Globus pallidus (tissue), 1 donor: ENCODE measurements at places on chromosomes 13 and 19.

DNA sequence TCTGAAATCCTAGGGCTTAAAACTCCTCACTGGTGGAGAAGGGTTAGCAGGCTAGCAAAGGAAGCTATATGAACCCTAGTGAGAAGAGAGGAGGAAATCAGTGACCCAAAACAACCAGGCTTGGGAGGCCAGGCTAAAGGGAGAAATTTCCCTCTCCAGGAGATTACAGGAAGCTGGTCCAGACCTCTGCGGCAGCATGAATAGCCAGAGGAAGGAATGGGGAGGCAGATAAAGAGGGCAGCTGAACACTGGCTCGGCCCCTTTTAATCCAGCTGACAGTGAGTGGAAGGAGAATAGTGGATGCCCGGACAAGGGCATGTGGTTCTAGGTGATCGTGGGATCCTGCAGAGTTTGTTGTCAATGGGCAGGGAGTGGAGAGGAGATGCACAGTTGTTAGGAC, 130.6 kb downstream of the COG6 start:
- no peak for DNase-seq

DNA sequence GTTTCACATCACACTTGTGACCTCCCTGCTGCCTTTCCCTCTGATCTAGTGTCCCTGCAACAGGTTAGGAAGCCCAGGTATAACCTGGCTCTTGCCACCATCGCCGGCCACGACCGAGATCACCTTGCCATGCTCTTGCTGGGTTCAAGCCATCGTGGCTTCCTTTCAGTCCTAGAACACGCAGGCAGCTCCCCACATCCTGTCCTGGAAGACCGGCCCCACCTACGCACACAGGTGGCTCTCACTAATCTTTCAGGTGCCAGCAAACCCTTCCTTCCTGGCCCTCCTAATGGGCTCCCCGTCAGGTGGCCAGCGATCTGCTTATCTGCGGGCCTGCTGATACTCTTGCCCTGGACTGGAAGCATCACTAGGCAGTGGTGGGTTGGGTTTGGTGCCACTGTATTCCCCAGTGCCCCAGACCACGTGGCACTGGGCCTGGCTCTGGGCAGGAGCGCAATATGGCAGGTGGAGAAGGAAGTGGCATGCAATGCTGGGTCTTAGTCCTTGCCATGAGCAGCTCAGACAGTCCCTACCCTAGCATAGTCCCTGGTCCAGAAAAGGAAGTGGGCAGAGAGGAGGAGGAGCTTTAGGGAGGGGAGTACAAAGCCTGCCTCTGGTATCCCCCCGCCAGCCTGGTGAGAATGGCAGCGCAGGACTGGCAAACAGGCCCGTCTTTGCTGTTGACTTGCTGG, 11.8 kb downstream of the PPP1R37 start:
- DNase-seq: no peak

DNA sequence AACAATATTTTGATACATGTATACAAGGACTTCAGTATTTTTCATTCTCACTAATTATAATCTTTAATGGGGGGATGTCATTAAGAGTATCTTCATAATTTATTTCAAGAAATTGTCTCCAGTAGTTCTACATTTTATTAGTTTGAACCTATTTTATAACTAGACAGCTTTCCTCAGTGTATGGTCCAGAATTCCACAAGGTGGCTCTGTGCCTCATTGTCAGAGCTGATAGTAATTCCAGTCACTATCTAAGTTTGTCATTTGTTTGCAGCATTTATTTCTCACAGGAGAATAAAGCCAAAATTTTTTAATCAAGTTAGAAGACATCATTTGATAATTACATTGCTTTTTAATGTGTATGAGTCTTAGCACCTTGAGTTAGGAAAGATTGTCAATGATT, 1633.0 kb upstream of the PCDH20 start:
- DNase-seq: no peak

GRCh38 chr19:30421571-30421970, 49.4 kb downstream of the ZNF536 start:
- DNase-seq: no peak

DNA sequence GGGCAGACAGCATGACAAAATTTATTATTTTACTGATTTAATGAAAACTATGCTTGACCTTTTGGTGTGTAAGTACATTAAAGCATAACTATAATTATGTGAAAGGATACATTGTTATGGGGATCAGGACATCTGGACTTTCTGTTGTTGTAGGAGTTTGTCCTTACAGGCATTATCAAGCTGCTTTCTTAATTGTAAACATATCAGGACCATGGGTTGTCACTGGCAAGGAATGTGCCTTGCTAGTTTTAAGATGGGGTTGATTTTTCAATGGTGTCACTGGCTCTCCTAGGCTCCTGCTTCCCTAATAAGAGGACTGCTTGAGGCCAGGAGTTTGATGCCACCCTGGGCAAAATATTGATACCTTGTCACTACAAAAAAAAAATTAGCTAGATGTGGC, 32.6 kb downstream of the KBTBD6 start:
- no peak for DNase-seq

- no peak for DNase-seq
These were observed 91.4 kb downstream of the IRS2 start for GRCh38 chr13:109694972-109695371.

DNA sequence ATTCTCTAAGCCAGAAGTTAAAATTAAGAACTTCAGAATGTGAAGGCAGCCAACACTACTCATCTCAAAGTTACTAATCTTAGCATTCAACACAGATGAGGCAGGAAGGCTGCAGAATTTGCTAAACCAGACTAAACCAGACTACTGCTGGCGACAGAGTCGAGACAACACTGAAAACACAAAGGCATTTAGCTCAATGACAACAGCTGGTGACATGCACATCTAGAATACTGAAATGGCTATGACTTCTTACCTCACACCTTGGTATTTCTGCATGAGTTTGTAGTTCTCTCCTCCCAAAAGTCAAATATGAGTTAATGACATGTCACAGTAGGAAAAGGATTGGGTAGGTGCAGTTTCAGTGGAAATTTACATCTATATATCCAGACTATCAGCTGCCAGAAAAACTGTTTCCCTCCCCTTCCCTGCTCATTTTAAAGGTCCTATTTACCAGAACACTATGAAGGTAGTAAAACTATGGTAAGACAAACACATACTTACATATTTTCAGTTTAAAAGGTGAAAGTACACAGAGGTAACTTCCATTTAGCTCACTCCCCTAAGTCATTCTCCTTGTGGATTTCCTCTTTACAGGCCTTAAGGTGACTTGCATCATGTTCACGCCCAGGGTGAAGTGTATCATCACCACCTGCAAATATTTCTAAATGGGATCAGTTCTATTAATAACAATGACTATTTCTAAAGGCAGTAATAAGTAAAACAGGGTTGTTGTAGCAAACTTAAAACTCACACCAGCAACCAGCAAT, 21.4 kb downstream of the FOXO1 start:
- peak; percentile 60 for DNase-seq

DNA sequence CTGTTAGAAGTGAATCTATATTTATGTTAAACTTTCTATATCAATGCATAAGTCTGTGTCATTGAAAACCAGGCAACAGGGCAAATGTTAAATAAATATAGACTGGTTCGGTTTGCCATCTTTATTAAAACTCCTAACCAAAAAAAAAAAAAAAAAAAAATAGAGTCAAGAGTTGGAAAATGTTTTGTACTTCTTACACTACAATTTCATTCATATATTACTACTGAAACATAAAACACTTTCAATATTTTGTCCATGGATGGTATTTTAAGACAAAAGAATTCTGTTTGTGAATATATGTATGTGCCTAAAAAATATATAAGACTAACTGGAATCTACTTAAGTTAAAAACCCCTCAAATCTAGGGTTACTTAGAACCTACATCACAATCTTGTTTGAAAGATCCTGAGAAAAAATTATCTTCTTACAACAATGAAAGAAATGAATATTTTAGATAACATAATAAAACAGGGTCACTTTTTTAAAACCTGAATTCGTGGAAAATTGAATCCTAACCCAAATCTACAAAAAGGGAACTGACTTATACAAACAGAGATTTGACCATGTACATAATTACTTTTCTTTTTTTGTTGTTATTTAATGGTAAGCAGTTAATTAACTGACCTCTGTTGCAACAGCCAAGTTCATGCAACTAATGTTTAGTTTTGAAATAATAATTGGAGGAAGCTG, 5.1 kb downstream of the DACH1 start:
- no peak for DNase-seq

DNA sequence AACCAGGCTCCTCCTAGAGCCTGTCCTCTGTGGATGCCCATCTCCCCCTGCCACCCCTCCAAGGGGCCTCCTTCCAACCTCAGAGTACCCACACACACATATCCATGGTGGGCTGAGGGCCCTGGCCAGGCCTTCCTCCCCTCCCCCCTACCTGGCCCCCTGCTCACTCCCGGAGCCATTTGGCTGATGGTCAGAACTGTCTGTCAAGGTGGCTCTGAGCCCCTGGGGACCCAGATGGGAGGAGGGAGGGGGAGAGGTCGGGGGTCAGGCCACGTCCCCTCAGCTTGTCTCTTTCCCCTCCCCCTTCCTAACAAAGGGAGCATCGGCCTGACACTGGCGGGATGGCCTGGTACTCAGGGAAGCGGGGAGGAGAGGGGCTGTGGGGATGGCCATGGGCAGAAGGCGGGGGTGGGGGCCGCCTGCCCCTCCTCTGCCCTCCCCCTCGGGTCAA, 18.7 kb upstream of the POU2F2 start:
- DNase-seq: no peak

GRCh38 chr19:7801020-7801570, 28.9 kb upstream of the EVI5L start:
- DNase-seq: no peak

GRCh38 chr13:48679941-48680680, 26.4 kb downstream of the CYSLTR2 start:
- DNase-seq: no peak

- DNase-seq: no peak
These were observed 2.6 kb downstream of the VAV1 start for GRCh38 chr19:6774821-6775707.

GRCh38 chr19:47652285-47652684, 43.4 kb downstream of the BICRA start:
- DNase-seq: no peak

DNA sequence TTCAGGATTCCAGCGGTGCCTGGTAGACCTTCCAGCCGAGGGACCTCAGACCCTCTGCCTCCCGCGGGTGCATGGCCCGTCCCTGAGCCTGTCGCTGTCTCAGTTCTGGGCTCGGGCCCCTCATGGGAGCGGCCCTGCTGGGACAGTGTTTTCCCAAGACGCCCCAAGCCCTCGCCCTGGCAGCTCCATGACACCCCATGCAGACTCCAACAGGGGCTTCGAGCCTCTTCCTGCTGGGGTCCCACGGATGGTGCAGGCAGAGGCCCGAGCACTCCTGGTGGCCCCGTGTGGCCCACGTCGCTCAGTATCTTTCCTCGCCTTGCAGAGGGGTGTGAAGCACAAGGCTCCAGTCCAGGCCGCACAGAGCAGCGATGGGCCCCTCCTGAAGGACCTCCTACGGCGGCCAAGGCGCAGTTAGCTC, 88.8 kb upstream of the MCF2L start:
- no peak for DNase-seq

DNA sequence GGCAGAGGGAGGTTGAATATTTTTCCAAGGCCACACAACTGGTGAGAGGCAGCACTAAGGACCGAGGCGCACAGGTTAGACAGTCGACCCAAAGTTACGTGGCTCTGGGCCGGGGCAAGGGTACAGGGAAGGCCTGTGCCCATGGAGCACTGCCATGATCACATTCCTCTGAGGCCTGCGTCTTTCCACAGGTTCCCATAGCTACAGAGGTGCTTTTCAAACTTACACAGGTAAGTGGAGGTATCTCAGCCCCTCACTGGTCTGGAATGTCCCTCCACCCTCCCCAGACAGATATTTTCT, 814 bp downstream of the ZNF211 start:
- DNase-seq: no peak

GRCh38 chr13:63297163-63297562, 1881.5 kb upstream of the PCDH20 start:
- no peak for DNase-seq

- DNase-seq: no peak
These were observed 26.8 kb upstream of the ALOX5AP start for GRCh38 chr13:30708541-30708940.

DNA sequence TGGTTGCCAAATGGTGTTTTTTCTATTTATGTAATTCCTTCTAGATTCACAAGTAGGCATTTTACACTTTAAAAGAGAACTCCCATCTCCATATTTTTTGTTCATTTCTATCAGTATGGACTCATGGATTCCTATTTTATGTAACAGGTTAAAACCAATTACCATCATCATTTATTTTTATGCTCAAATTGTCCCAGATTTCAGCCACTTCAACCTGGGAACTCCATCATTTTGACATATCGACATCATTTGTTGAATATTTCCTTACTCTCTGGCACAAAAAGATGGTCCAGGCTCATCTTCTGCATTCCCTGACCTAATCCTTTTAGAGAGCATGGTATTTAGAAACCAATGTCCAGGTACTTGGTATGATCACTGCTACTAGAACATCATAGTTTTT, 79.9 kb downstream of the VWA8 start:
- DNase-seq: no peak

- no peak for DNase-seq
These were observed 4.3 kb upstream of the KCTD4 start for GRCh38 chr13:45205124-45205523.

GRCh38 chr19:2540646-2541454, 64.9 kb downstream of the GADD45B start:
- no peak for DNase-seq

DNA sequence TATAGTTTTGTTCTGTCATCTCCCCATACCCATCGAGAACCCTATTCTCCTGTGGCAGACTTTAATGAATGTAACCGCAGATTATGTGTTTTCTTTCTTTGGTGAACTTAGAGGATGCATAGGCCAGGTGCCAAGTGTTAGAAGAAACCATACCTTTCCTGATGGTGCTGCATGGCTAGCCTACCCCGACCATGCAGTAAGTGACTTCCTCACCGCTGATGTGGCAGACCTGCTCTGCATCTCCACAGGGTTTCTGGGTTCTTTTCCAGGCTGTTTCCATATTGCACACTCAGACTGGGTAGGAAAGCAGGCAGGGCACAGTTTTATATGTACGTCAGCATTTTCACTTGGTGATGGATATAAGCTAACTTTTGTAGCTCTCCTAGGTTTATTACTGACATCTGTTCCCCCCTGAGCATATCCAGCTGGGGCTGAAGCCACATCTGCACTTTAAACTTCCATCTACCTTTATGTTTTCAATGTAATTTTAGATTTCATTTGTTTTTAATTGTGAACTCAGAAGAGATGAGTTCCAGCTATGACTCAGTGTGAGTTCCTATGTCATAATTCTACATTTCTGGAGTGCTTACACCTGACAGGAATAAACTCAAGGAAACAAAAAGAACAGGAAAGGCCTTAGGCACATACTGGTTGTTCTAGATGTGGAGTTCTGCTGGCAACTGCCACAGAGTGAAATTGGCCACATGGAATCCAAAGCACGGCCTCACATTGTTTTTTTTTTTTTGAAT, 42.3 kb downstream of the LRCH1 start:
- DNase-seq: no peak

DNA sequence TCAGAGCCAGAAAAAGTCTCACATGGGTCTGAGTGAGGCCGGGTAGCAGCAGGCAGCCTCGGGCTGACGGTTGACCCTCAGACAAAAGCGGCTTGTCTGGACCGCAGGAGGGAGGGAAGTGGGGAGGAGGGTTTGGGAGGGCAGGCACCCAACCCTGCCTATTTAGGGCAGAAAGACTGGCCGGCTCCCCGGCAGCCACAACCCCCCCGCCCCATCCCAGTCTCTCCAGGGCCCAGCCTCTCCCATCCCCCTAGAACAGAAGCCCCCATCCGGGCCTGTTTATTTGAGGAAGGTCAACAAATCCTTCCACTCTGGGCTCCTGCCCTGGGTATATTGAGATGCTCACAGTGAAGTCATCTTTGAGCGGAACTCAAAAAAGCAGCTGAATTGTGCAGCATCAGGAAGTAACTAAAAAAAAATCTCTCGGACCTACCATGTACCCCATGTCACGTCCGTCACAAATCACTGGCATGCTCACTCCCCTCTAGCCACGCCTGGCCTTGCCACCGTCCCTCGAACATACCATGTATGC, 6.3 kb downstream of the DACT3 start:
- DNase-seq: peak; percentile 94
